ENCODE measurements at places on chromosomes 3 and 15.

DNA sequence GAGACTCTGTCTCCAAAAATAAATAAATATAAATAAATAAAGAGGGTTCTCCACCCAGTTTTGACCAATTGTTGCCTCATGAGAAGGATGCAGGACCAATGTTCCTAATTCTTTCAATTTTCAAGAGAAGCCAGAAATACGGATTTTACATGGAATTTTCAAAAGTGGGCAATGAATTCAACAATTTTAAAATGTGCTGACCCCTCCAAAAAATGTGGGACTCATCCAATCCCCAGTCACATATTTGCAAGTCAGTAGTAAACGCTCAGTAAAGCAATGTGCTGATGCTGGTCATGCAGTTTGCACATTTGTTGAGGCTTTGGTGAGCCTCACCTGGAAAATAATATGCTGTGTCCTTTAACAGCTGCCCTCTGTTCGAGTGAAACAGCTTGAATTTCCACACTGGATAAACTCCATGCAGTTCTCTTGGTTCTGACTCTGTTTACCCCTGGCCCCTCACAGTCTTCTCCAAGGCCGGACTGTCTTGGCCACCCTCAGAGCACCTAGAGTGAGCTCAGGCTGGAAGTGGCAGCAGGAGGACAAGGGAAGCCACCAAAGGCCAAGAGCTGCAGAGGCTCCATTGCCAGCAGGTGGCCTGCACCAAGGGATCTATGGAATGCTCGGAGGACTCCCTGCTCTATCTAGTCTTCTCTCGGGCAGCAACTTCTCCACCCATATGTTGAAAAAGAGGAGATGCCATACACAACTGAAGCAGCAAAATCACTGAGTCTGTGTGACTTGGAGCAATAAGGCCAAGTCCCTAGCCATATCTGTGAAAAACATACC is 246.8 kb downstream of the UACA start:
- DNase-seq = no peak

DNA sequence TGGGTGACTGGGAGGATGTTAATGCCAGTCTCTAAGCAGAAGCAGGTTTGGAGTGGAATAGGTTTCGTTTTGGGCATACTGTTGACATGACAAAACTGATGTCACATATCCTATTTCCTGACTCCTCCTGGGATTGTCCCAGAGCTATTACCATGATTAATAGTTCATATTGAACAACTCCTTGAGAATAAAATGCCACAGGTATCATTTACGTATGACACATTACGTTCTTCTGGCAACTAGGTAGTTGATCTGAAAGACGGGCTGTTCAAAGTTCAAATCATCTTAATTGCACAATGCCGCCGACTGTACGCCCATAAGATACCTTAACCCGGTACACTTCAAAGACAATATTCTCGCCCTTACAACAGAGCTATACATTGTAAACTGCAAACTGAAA is 1.4 kb upstream of the RAB5A start:
- no peak for DNase-seq

- no peak for DNase-seq
Measured at GRCh38 chr3:32224016-32224516, 14.4 kb upstream of the CMTM8 start.

- no peak for DNase-seq
Measured at GRCh38 chr15:65027593-65027992, 1.8 kb downstream of the MTFMT start.

- DNase-seq = no peak
Measured at GRCh38 chr15:73941871-73942635, 15.8 kb downstream of the LOXL1 start.

- no peak for DNase-seq
Measured at GRCh38 chr3:121624147-121624899, 31.1 kb downstream of the FBXO40 start.

GRCh38 chr15:86885616-86886015 is 805.9 kb downstream of the AGBL1 start:
- DNase-seq = no peak

- DNase-seq = no peak
Measured at GRCh38 chr3:112114576-112115160, 18.4 kb downstream of the GCSAM start.

DNA sequence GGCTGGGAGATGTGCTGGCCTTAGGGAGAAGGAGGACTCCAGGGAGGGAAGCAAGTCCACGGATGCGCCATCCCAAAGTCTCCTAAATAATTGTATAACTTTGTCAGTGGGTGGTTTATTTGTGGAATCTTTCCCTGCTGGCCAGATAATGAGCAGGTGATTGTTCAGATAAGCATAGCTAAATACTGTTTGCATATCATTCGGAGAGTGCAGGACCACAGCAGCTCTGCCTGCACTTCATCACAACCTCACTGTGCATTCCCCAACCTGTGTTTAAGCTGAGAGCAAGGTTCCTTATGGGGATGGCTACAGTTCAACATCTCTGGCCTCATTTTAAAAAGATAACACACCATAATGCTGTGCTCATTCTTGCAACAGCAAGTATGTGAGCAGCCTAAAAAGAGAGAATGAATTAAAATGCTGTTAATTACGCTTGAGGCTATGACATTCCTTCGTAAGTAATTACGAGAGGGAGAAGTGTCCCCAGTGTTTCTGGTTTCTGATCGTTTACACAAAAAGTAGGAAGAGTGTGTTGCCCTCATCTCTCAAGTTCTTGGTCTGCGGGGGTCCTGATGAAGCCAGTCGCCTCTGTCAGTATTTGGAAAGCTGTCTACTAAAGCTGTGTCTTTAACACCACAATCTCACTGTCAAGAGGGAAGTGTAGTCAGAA is 272.0 kb upstream of the RORA start:
- no peak for DNase-seq

GRCh38 chr3:177449360-177450006 is 252.2 kb upstream of the TBL1XR1 start:
- DNase-seq = peak; percentile 99

GRCh38 chr3:132758740-132759139 is 36.5 kb upstream of the NPHP3 start:
- DNase-seq = no peak

DNA sequence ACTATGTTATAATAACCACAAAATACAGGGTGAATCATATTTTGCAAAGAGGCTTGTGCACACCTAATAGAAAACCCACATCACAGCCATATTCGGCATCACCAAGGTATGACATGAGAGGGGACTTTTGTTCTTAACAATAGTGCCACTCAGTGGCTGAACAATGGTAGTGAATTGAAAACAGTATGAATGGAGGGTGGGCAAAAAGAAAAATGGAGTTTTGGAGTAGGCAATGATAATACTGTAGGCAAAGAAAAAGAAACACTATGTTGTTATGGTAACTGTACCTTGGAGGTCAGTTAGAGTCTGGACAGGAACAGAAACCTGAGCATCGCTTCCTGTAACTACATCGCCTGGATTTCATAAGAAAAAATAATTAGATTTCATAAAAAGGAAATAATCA is 348.6 kb downstream of the PLCL2 start:
- peak; percentile 59 for DNase-seq

All from renal cortical epithelial cell (primary cell).